ENCODE measurements at places on chromosomes 13 and 19.

DNA sequence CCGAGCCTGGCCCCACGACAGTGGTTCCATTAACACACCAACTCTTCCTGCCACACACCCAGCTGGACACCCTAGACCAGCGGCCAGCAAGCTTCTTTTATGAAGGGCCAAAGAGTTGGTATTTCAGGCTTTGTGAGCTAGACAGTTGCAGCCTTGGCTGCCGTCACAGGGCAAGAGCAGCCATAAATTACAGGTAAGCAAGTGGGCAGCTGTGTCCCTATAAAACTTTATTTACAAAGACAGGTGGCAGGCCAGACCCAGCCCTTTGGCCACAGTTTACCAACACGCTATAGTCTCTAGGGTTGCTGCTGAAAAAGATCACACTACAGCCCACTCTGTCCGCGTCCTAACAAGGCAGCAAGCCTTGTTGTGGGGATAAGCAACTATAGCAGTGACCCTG is 13.3 kb downstream of the ELL start:
- DNase-seq, result no peak

- DNase-seq, result no peak
Measured at GRCh38 chr13:72585254-72585653, 142.2 kb downstream of the MZT1 start.

DNA sequence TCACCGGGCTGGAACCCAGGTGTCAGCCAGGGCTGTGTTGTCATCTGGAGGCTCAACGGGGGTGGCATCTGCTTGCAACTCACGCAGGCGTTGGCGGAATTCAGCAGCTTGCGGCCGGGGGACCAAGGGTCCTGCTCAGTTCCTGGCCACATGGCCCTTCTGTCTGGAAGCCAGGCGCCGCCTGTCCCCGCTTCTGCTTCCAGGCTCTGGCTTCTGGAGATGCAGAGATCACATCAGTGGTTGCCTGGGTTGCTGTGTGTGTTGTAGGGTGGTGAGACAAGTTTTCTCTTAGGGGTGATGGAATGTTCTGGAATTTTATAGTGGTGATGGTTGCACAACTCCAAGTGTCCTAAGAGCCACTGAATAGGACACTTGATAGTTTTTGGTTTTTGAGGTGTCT is 5.0 kb downstream of the ADAT3 start:
- DNase-seq, result no peak

- no peak for DNase-seq
Measured at GRCh38 chr19:40659566-40659965, 30.9 kb downstream of the NUMBL start.

- no peak for DNase-seq
Measured at GRCh38 chr19:47623151-47623920, 14.4 kb downstream of the BICRA start.

GRCh38 chr13:103188713-103189326 is 122.6 kb upstream of the SLC10A2 start:
- DNase-seq, result peak; percentile 10

GRCh38 chr13:78934336-78934735 is 275.4 kb upstream of the OBI1 start:
- no peak for DNase-seq

GRCh38 chr19:54319892-54320670 is 7.1 kb upstream of the LILRA5 start:
- DNase-seq, result no peak

DNA sequence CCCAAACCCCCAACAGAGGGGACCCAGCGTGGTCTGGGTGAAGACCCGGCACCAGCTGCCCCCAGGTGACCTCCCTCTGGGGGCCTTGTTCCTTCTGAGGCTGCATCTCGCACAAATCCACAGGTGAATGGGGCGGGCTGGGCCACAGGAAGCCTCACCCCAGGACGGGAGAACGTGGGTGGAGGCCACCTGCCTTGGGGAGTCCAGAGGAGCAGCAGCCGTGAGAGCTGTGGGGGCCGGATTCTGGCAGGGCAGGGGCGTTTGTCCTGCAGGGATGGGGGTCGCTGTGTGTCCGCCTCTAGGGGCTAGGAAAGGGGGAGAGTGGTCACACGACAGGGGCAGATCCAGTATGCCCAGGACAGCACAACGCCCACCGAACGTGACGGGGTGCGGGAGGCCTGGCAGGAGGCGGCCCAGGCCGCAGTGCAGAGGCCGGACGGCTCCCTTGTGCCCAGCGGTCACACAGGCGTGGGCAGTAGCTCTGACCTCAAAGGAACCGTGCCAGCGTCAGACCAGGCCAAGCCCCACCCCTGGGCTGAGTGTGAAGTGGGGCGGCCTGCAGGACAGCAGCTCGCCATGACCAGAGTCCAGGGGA is 6.7 kb downstream of the POLR2E start:
- no peak for DNase-seq

DNA sequence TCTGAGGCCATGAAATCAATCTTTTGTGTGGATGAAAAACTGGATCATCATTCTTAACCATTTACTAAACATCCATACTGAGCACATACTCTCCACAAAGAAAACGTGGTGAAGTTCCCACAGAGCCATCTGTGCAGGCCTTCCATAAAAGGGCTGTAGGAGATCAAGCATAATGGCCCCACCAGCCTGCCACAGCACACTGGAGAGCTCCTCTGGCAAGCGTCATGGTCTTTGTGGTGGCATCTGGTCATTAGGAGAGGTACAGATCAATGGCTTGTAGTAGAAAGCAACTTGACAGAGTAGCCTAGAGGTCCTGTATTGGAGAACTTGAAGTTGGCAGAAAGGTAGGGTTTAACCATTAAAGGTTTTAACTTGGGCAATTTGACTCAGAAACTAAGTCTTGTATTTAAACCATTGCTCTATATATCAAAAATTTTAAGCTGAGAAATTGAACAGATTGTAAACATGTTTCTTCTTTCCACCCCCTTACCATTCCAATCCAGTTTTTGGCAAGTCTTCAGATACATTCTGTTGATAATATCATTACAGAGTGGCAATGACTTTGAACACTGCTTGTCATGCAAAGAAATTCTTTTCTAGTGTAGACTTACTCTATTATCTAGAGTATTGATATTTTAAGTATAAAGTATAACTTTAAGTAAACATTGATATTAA is 128.3 kb downstream of the LMO7 start:
- no peak for DNase-seq

- DNase-seq, result no peak
Measured at GRCh38 chr13:35484384-35484783, 7.9 kb upstream of the MAB21L1 start.

DNA sequence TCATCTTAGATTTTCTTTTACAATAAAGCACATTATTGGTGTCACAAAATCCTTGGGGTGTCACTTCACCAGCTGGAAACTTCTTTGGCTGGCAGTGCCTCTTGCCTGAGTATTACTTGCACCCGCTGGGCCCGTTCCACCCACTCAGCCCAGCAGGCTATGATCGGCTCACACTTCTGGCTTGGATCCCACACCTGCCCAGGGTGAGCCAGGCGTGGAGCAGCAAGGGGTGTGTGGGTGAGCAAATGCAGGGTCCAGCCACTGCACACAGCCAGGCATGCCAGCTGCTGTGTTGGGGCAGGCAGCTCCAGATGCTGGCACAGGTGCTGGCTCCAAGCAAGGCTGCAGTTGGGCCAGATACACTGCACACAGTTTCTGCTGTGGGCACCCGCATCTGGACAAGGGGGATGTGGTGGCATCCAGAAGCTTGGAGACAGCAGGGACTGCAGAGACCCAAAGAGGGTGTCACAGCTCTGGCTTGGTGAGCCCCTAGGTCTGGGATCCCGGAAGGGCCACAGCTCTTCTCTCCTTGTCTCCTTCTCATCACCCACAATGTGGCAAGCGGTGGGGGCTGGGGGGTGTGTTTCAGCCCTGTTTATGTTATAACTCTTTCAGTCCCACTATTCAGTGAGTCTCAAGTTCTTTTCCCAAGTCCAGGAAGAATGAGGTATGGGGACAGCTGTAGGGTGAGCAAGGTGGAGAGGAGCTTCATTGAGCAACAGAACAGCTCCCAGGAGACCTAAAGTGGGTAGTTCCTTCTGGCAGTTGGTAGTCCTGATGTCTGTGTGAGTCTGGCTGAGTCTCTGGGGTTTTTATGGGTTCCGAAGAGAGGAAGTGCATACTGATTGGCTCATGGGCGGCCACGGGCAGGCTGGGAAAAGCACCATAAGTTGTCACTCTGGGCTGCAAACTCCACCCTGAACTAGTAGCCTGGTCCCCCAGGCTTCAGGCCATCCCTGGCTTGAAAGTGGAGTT is 25.3 kb upstream of the TBC1D4 start:
- DNase-seq, result peak; percentile 62

- DNase-seq, result no peak
Measured at GRCh38 chr19:34793565-34793964, 20.6 kb upstream of the ZNF599 start.

DNA sequence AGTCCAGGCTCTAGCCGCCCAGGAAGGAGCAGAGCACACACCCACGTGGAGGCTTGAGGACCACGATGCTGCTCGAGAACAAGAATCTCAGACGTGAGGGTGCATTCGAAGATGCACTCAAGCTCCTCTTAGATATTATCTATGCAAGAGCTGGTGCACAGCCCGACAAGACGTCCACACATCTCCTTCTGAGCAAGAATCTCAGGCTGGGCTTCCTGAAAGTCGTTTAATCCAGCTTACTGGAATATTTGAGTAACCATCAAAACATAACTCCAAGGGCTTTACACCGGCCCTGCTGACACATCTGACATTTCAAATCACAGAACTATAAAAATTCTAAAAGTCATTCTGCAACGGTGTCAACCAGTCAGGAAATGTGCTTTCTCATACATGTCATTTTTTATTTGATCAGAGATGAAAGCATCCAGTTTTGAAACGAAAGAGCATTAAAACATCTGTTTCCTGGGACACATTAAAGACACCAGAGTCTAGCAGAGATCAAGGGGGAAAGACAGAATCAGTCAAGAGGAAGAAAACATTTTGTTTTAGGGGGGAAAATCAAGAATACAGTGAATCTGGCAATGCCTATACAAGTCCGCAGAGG is 177.7 kb upstream of the IRS2 start:
- no peak for DNase-seq

DNA sequence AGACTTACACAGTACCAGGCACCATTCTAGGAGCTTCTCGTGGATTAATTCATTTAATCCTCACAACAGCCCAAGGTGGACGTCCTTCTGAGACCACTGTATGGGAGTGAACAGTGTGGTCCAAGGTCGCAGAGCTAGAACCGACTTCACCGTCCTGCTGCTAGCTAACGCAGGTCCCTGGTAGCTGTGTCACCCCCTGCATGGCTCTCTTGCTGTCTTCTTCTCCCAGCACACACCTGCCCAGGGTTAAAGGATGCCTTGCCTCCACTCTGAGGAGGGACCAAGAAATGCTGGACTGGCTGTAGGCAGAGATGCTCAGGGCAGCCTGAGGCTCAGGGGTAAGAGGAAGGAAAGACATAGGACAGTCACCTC is 3.0 kb downstream of the AKT2 start:
- no peak for DNase-seq

DNA sequence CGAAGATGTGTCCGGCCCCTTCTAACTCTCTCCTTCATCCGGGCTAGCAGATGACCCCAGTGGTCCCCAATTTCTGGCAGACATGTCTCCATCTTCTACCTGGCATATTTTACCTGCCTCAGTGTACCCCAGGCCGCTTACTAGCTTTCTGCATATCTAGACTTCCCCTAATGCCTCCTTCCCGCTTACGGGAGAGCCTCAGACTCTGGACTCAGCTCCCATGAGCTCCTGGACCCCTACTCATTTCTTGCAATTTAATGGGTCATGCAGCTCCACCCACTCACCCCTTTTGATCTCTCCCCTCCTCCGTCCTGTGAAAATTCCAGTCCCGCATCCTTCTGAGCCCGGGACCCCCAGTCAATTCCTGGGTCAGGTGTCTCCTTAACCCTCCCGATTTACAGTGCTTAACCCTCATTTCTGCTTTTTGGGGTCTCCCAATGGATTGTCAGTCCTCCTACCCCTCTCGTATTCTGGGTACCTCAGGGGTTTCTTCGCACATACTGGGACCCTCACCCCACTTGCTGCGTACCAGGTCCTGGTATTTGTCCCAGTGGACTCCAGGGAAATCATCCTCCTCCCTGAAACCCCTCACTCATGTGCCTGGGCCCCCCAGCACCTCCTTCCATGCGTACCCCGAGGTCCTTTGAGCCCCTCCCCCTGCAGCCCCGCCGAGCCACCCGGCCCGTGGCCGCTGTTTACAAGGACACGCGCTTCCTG is 500 bp upstream of the JUNB start:
- DNase-seq, result no peak

GRCh38 chr13:34671137-34671536 is 270.9 kb upstream of the NBEA start:
- no peak for DNase-seq

Data from NCI-H345 (cell line).